ENCODE measurements at places on chromosomes 16 and 17.

DNA sequence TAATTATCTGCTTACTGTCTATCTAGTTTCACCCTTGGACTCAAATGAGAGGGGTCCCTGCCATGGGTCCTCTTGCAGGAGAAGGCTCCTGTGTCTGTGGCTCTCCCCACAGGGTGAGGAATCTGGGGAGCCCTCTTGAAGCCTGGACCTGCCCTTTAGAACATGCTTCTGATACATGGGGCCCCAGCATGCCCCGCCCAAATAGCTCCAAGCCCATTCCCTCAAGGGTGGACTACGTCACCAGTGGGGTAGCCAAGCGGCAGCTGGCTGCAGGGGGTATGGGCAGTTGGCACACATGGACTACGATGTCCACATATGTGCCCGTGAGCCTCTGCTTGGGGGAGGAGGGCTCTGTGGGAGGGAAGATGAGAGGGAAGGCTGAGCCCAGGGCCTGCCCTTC, 39.3 kb downstream of the ARHGAP27 start:
- DNase-seq: no peak

GRCh38 chr16:83928341-83929055, 24.5 kb upstream of the OSGIN1 start:
- DNase-seq: no peak

DNA sequence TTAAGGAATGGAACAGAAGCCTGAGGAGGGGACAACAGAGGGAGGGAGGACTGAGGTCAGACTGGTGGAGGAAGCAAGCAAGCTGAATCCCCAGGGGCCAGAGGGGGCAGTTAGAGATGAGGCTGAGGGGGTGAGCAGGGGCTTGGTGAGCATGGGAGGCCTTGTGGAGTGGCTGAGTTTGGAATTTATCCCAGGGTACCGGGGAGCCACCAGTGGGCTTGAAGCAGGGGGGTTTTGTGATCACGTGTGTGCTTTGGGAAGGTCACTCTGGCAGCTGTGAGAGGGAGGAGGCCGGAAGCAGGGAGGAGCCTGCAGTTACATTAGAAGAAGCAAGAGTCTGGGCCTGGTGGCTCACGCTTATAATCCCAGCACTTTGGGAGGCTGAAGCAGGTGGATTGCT, 9.8 kb upstream of the CTCF start:
- no peak for DNase-seq

- DNase-seq: no peak
Measured at GRCh38 chr16:11049396-11050059, 105.2 kb downstream of the CLEC16A start.

Measured in cortex of kidney (tissue), 1 donor.